Smooth muscle cell of trachea (primary cell): ENCODE measurements at places on chromosomes 7 and 10. TPM values are rescaled to one million over a fixed set of nuclear protein-coding genes. Genes with fewer than 3 reads are reported as not detected.

The STRIP2 gene
- 5.1 and 8.3 TPM in 2 replicates for total RNA-seq

The LRRC61 gene
- 0.15 and 3.3 TPM in 2 replicates for total RNA-seq

The SPDYE9 gene
- total RNA-seq: under 0.01 TPM in 1 of 2 replicates, not detected in the other

The PTPN20 gene
- total RNA-seq: 0.33 and 0.73 TPM in 2 replicates
